ENCODE measurements at places on chromosomes 12 and 14.

GRCh38 chr12:122081083-122081696 is 2.6 kb downstream of the MLXIP start:
- DNase-seq = no peak

GRCh38 chr12:85688837-85689236 is 147.4 kb downstream of the RASSF9 start:
- no peak for DNase-seq

DNA sequence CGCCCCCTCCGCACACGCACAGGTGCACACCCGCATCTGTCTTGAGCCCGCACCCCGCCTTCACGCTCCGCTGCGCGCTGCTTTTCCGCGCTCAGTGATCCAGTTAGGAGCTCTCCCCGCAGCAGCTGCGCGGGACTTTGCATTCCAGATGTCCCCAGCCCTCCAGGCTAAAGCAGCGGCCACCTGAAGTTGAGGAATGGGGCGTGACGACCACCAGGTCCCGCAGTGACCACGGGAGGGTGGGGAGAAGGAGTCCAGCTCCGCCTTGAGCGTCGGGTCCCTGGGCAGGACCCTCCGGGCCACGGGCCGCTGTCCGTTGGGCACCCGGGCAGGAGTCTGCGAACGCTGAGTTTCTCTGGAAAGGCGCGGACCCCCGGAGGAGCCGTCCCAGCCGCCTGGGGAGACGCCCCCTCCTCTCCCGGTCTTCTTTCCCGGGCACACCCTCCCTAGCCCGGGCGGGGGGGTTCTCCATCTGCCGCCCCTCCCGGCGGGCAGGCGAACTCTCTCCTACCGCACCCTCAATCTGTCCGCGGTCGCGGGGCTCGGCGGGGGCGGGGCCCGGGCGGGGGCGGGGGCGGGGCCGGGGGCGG is 334 bp upstream of the TMEM132C start:
- no peak for DNase-seq

- no peak for DNase-seq
These were observed 22.6 kb upstream of the PKP2 start for GRCh38 chr12:32918890-32919801.

GRCh38 chr12:124653169-124653931 is 85.9 kb upstream of the NCOR2 start:
- no peak for DNase-seq

GRCh38 chr12:43255522-43256111 is 296.4 kb downstream of the ADAMTS20 start:
- DNase-seq = no peak

DNA sequence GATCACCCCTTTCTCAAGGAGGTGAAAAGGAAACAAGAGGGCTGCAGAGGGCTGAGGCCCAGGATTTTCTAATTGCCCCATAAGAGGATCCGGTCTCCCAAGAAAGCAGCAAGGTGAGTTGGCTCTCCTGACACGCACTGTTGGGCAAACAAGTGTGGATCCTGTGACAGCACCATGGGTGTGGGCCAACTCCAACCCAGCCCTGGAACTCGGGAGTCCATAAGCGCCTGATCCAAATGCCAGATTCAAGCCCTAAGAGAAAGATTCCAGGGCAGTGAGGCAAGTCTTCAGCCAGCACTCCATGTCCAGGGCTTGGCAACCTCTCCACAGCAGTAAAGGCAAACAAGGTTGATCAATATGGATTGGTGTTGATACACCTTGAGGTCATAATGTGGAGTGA is 33.1 kb downstream of the KCNA5 start:
- DNase-seq = no peak

DNA sequence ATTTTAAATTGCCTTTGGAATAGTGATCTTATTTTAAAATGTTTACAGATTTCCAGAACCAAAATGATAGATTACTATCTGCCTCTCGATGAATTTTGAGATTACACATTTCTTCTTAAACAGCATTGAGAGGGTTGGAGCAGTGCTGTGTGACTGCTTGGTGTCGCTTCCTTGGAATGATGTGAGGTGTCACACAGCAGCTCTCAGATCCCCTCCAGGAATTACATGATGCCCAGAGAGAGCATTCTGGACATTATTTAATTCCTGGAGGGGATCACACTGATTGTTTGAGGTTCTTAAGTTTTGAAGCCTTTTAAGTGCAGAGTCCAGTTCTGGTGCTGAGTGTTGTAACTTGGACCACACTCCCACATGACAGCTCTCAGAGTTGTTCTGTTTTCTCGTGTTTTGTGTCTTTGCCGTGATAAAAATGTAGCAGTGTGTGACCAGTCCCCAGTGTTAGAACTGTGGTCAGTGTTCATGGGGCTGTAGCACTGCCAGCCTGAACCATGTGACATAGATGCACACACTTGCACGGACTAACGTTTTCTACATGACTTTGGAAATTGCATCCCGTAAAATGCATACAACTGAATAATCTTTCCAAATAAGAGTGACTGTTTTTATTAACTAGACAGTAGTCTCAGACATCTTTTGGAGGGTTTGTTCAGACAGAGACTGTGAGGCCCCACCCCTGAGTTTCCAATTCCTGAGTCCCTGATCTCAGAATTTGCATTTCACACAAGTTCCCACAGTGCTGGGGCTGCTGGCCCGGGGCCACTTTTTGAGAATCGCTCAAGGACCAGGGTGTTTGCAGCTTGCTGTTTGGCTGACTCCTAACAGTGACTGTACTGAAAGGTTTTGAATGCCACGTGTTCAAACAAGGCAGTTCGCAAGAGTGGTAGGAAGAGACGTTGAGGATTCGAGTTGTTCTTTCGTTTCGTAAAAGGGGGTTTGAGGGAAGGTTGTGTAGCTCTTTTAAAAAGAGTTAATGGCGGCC is 26.0 kb downstream of the XRCC3 start:
- DNase-seq = no peak

DNA sequence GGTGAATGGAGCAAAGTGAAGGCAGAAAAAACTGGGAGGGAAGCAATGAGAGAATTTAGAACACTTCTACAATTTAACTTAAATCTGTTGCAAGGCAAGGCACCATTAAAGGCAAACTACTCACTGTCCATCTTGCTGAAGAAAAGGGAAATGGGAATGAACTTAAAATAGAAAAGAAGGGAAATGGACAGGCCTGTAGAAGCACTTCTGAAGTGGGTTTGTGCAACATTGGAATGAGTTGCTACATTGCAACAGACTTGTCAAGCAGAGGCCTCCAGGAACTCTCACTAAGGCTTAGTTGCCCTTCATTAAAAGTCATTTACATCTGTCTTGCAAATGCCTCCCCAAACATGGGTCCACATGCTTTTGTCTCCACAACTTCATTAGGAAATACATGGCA is 13.7 kb upstream of the OR10AD1 start:
- no peak for DNase-seq

DNA sequence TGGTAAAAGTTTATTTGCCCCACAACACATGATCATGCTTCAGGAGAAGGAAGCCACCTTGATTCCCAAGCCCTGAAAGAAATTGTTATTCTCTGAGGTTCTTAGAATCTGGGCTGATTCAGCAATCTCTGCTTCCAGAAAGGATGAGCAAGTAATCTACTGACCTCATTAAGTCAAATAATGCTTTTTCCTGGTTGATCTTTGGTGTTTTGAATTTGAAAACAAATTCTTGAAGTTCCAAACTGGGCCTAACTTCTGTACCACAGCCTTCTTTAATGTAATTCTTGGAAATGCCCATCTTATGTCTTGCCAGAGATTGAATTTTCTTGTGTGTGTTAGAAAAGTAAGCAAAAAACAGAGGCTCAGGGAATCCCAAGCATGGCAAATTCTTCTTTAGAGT is 319.2 kb upstream of the DDHD1 start:
- no peak for DNase-seq

DNA sequence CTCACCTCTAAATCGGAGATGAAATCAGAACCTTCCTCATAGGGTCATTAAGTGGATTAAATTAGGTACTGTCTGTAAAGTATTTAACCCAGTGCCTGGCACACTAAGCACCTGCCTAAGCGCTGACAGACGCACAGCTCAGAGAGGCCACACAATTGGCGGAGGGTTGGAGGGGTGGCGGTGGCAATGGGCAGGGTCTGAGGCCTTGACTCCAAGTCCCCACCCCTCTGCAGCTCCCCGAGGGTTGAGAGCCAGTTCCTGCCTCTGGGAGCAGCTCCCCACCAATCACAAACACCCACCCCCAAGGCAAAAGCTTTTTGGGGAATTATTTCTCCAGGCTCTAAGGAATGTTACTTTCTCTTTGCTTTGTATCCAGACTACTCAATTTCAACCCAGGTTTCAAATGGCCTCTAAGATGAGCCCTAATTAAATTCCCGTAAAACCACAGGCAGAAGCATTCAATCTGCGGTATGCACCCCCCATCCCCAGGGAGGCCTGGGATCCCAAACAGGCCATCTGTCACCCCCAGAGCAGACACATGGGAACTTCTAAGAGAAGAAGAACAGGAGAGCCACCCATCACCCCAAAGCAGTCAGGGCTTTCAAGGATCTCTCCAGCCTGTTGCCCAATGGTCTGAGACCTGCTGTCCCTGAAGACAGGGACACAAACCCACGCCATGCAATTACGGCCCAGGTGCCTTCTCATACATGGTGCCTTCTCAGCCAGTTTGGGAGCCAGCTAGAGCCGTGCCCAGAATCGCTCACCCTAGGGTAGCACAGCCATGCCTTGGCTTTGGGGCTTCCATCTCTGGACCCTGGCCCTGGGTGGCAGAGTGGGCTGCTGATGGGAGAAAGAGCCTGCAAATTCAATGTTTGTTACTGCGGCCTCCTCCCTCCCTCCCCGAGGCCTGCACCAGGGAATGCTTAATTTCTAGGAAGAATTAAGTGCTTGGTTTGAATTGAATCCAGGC is 66.1 kb downstream of the CHGA start:
- no peak for DNase-seq

DNA sequence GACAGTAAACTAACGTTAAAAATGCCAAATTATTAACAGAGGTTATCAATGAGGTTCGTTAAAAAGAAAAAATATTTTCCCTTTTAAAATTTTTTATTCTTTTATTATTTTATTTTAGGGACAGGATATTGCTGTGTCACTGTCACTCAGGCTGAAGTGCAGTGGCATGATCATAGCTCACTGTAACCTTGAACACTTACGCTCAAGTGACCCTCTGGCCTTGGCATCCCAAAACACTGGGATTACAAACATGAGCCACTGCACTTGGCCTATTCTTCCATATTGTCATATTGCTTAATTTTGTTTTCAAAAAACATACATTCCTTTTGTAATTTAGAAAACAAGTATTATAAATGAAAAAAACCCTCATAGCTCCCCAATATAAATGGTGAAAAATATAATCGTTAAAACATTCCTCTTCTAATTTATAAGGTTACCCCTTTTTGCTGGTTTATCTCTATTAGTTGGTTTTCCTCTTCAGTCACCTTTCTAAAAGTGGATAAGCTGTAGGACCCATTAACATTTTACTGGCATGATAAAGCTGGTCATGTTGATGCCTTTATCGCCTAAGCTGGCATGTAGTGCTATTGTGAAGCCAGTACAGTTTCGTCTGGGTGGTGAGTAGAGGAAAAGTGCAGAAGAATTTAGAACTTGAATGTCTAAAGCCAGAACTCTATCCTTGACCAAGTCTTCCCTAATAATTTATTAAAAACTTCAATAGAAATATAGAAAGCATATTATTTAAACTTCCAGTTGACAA is 27.6 kb downstream of the PDE3A start:
- DNase-seq = no peak

GRCh38 chr14:68979722-68980451 is 785 bp upstream of the ACTN1 start:
- no peak for DNase-seq

GRCh38 chr14:102318781-102319276 is 717 bp upstream of the ZNF839 start:
- no peak for DNase-seq

- DNase-seq = no peak
These were observed 70.7 kb upstream of the TMEM263 start for GRCh38 chr12:106885026-106885425.

GRCh38 chr14:73661872-73662271 is 17.1 kb downstream of the DNAL1 start:
- no peak for DNase-seq

- no peak for DNase-seq
These were observed 383.4 kb downstream of the VRK1 start for GRCh38 chr14:97180304-97181200.

GRCh38 chr14:88326352-88327103 is 3.5 kb upstream of the KCNK10 start:
- no peak for DNase-seq

DNA sequence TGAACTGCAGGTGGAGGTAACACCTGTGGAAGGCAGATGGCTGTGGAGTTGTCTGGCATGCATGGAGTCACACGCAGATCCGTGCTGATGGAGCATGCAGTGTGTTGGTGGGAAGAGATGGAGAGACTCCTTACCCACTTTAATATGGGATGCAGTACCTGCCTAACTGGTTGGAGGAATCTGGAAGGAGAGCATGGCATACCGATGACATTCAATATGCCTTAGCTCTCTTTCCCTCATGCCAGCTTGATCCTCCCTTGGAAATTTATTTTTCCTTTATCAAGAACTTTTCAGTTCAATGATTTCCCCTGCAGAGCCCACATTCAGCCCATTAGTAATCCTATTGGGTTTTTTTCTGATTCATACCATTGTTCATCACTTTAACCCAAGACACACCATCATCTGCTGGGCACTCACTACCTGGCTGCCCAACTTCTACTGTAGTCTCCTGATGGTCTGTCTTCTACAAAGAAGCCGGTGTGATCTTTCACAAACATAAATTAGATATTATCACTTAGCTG is 25.9 kb upstream of the NR2C1 start:
- DNase-seq = no peak

GRCh38 chr14:70726651-70727375 is 82.5 kb downstream of the MAP3K9 start:
- no peak for DNase-seq

- DNase-seq = no peak
These were observed 37.8 kb downstream of the SLC24A4 start for GRCh38 chr14:92360651-92361370.

DNA sequence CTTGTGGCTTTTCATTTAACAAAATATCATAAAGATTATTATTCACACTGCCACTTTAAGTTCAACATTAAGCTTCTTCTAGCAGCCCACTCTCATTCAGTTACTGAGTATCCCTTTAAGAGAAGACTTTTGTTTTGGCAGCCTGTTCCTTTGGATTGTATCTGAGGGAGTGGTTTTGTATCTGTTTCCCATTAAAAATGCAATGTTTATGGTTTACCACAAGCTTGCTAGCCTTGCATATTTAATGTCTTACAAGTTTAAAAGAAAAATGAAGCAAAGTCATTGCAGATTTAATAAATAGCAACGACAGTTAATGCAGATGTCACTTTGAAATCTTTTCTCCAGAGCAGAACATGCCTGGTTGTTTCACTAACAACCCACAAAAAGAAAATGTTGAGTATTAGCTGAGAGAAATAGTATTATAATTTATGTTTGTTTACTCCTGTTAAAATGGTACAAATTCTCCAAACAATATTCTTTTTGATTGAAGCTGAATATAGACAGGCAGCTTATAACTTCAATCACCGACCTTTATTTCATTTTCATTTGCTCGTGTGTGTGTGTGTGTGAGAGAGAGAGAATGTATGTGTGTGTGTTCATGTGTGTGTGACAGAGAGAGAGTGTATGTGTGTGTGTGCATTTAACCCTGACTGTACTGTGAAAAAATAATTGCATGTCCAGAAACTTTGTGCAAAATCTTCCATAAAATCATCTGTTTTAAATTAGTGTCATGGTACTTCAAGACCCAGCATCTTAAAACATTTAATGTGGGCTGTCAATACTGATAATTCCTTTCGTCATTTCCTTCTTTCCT is 1.8 kb downstream of the DCN start:
- DNase-seq = no peak

- DNase-seq = no peak
These were observed 218 bp downstream of the LYSET start for GRCh38 chr14:93185349-93185720.
